NCI-H774 (cell line): ENCODE measurements at places on chromosomes 2 and 18.

DNA sequence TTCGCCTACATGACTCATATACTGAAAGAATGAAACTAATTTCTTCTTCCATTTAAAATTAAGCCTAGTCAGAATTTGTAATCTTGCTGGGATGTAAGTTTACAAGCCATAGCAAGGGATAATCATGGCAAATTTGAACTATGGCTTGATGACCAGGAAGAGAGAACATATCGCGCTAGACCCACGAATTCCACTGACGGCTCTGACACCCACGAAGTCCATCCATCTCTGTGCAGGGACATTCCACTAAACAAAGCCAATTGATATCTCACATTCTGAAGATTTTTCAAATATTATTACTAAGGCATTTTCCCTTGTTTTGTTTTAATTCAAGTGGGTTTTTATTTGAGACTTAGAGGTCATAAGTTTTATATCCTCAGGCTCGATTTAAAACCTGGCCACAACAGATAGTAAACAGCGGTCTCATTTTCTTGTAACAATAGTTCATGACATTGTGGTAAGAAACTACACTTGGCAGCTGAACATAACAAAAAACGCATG, 113.0 kb downstream of the QPCT start:
- DNase-seq: no peak

DNA sequence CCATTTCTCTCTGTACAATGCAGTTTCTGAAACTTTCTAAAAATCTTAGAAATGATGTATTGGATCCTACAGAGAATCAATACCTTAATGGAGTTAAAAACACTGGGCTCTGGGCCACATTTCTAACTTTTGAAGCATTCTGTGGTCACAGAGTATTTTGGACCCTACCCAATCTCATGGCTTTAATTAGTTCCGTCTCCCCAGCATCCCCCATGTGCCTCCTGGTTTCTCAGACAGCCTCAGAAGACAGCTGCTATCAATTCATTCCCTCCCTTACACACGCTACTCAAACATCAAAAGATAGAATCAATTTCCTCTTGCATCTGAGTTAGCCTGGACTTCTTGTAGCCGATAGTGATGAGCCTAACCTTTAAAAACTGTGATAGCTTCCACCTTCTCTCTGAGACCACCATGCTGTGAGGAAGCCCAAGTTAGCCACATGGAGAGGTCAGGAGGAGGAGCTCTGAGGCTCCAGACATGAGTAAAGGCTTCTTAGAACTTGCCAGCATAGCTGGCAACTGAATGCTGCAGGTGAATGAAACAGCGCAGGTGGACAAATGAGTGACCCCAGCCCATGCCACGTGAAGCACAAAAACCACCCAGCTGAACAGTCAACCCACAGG, 10.4 kb downstream of the ADCY3 start:
- no peak for DNase-seq

DNA sequence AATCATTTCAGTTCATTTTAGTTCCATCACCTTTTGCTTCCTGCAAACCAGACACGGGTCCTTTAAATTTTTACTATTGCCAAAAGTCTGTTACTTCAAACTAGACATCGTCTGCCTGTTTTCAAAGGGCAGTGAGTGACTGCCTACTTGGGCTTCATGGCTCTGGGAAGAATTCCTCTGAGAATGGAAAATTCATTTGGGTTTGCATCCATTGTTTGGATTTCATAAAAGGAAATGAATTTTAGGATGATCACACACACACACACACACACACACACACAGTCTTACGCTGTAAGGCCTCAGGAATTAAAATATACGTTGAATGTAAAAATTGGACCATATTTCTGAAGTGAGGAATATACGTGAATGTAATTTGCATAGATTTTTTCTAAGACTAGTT, 1584.3 kb upstream of the ACVR2A start:
- DNase-seq: no peak

DNA sequence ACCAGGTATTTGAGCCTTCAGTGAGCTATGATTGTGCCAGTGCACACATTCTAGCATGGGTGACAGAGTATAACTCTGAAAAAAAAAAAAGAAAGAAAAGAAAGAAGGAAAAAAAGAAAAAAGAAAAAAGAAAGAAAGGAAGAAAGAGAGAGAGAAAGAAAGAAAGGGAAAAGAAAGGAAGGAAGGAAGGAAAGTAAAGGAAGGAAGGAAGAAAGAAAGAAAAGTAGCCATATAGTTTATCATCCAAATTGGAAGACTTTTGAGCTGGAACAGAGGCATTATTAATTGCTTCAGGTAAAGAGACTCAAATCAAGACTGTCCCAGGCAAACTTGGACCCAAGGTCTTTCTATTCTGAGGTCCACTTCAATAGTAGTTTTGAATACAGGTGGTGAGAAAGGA, 32.9 kb upstream of the ZEB2 start:
- no peak for DNase-seq

DNA sequence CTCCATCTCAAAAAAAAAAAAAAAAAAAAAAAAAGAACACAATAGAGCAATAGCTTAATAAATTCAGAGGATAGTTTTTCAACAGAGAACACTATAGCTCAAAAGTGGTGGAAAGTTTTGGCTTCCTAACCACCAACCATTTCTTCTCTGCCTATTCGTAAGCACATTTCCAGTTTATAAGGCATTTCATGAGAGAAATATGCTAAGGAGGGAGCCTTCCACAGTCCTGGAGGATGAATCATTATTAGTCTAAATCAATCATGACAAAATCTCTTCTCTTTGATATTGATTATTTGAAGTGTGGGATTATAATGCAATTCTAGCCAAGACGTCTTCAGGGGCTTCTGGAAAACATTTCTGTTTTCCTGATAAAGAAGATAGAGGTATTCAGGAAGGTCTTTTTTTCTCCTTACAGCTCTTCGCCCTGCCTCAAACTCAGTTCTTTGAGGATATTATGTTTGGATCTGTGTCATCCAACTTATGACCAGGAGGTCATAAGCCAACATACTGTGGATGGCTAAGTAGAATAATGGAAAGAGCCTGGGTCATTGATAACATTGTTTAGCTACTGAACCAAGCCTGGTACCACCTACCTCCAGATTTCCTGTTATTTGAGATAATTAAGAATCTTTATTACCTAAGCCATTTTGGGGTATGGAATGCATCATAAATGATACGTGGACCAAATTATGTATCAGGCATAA, 207.3 kb downstream of the TRIB2 start:
- DNase-seq: no peak

- no peak for DNase-seq
Observed at GRCh38 chr2:241482126-241482955, 26.0 kb downstream of the STK25 start.

DNA sequence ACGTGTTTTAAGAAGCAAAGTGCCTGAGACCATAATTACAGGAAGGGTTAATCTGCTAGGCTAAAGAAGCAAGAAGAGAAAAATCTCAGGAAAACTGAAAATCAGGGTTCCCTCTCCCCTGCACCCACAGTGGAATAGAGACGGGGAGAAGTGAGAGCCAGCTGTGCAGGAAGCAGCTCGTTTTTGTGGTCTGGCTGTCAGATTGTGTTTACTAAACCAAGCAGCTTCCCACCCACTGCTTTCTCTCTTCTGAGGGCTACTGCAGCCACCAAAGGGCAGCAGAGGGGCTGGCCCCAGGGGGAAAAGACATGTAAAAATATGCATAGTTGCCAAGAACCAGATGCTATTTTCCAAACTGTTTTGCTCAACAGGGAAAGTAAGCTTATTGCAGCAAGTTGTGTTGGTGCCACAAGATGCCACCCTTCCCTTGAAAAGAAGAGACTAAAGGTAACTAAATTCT, 72.6 kb upstream of the THUMPD2 start:
- no peak for DNase-seq
